Colonic mucosa (tissue), 4 donors: ENCODE measurements at places on chromosomes 3 and 15.
A peak's percentile ranks its signal among the peaks of the same experiment; 100 is the strongest.

- no peak for DNase-seq
Observed at GRCh38 chr15:67918205-67918861, 78.5 kb upstream of the RNU6-1 start.

GRCh38 chr3:3627114-3627513 lies 172.1 kb upstream of the LRRN1 start:
- DNase-seq: no peak

GRCh38 chr15:61759639-61760038 lies 300.6 kb downstream of the VPS13C start:
- no peak for DNase-seq

DNA sequence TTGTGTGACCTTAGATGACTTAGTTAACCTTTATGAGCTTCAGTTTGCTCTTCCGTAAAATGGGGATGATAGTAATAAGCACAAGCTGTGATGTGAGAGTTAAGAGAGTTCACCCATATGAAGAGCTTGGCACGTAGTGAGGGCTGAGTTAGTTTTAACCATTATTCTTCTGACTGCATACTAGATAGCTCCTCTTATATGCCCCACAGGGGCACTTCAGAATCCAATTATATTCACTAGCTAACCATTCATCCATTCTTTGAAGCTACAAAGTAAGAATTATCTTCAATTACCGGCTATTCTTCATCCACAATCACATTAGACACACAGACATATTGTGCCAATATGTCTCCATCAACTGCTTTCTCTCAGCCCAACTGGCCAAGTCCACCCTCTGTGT lies 159.0 kb upstream of the STT3B start:
- no peak for DNase-seq

GRCh38 chr3:124895756-124896155 lies 8.6 kb upstream of the ITGB5 start:
- no peak for DNase-seq

DNA sequence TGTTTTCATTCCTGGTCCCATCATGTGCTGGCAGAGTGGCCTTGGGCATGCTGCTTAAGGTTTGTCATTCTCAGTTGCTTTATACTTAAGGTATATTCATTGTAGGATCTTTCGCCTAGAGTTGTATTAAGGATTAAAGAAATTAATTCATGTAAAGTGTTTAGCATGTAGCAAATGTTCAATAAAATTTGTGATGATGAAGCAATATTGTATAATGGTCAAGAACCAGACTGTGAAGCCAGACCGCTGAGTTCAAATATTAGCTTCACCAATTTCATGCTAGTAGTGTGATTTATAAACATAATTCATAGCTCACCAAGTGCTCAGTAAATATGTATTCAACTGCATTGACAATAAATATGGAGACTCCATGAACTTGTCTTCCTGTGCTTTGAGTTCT lies 178.5 kb downstream of the BBX start:
- DNase-seq: no peak

DNA sequence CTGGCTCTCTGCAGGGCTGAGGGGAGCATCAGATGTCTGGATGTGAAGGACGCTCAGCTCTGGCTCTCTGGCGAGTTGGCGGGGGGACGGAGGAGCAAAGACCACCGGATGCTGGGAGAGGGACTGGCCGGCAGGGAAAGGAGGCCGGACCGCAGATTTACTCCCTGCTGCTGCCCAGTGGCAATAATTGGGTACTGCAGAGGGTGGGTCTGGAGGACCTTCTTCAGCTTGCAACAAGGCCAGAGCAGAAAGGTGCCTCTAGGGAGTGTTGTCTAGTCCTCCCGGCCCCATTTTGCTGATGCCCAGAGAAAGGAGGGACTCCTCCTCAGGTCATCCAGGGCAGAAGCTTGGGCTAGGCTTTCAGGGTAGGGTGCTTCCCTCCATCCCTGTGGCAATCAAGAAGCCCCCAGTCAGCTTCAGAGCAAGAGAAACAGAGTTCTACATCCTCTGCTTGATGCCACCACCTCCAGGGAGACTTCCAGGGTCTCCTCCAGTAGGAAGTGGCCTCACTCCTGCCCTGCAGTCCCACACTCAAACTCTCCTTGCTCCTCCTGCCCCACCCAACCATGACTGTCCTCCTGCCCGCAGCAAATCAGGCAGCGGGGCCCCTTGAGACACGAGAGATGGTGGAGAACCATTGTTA lies 20.3 kb upstream of the CSPG4 start:
- peak; percentile 79 for DNase-seq

GRCh38 chr3:153749070-153749610 lies 372.1 kb upstream of the ARHGEF26 start:
- peak; percentile 60 for DNase-seq

DNA sequence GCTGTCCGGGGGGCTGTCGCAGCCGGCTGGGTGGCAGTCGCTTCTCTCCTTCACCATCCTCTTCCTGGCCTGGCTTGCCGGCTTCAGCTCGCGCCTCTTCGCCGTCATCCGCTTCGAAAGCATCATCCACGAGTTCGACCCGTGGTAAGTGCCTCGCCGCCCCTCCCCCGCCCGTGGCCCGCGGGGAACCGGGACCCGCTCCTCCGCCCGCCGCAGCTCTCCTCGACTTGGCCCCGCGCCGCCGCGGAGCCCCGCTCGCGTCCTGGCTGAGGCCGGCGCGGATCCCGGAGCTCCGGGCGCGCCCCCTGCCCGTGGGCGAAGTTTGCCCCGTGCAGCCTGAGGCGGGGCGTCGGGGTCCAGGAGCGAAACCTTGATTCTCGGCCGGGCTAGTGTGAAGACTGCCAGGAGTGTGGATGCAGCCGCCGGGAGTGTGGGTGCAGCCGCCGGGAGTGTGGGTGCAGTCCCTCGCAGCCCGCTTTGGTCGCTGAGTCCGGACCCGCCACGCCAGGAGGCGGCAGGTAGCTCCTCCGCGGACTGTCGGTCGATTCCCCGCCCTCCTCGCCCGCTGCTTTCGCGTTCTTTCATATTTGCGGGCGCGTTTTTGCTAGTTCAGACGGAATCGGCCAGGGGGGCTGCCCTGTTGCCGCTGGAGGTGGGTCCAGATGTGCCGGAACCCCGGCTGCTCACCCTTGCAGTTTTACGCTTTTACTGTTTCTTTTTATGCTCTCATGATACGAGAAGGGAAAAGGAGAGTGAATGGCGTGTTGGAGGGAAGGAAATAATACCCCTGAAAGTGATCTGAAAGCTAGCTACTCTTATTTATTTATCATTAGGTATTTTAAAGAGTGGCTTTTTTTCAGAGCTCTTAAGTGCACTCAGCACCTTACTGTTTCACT lies 692 bp downstream of the STT3B start:
- DNase-seq: peak; percentile 67

DNA sequence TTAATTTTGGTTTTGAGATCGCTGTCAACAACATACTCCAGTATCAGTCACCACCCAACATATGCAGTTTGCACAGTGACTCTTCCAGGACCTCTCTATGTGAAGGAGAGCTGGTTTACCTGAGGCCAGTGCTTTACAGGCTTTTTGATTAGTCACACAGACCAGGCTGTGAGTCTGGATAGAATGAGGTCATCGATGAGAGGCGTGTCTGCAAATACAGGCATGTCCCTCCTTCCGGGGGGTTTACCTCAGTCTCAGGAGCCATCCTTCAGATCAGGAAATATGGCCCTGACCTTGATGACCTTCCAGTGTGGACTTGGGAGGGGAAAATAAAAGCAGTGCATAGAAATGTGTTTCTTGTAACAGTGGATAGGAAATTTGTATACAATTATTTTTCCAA lies 46.9 kb downstream of the KBTBD12 start:
- DNase-seq: peak; percentile 27

DNA sequence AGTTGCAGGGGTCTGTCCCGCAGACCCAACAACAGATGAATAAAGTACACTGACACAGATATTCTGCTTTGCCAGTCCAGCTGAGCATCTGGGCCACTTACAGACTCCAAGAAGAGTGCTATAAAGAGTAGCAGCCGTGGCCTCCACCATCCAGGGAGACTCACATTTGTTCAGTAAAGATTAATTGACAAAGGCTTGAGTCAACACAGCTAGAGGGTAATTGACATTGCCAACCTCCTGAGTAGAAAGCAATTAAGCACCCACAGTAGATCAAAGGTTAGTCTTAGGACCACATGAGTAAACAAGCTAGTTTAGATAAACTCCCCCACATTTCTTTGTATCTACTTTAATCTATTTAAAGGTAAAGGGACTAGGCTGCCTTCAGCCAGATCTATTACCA lies 16.3 kb upstream of the CRTC3 start:
- no peak for DNase-seq

- DNase-seq: no peak
Observed at GRCh38 chr3:159816512-159816911, 172.1 kb upstream of the IL12A start.

DNA sequence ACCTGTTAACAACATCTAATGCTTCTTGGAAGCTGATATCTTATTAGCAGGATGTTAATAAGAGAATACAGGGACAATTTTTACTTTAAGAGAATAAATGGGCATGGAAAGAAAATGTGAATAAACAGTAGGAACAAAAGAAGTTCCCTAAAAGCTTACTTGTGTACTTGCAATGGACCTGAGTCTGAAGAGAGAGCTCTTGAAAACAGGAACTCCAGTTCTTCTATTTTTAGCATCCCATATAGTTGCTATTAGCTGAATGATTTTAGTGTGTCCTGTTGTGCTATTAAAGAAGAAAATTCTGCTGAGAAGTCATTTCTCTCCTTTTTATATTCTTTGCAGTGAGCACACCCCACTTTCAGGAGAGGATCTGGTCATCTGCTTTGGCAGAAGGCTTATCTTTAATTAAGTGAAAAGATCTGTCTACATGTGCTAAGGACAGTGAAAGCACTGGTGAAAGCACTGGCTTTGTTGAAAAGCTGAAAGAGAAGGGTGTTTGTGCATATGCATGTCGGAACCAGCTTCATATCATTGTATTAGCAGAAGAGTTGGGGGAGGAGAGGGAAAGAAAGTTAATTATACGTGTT lies 1.4 kb upstream of the ST3GAL6 start:
- DNase-seq: no peak

DNA sequence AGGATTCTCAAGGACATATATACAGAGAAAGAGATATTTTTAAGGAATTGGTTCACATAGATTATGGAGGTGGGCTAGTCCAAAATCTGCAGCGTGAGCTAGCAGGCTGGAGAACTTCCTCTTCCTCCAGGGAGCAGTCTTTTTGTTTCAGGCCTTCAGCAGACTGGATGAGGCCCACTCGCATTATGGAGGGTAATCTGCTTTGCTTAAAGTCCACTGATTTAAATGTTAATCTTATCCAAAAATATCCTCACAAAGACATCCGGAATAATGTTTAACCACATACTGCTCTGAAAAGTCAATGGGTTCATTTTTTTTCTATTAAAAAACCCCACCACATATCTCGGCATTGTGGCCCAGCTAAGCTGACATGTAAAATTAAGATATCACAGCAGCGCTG lies 22.2 kb upstream of the NRROS start:
- DNase-seq: no peak
